ENCODE measurements at places on chromosomes 7 and 10.

- no peak for DNase-seq
Measured at GRCh38 chr10:130658687-130659290, 522.6 kb downstream of the GLRX3 start.

DNA sequence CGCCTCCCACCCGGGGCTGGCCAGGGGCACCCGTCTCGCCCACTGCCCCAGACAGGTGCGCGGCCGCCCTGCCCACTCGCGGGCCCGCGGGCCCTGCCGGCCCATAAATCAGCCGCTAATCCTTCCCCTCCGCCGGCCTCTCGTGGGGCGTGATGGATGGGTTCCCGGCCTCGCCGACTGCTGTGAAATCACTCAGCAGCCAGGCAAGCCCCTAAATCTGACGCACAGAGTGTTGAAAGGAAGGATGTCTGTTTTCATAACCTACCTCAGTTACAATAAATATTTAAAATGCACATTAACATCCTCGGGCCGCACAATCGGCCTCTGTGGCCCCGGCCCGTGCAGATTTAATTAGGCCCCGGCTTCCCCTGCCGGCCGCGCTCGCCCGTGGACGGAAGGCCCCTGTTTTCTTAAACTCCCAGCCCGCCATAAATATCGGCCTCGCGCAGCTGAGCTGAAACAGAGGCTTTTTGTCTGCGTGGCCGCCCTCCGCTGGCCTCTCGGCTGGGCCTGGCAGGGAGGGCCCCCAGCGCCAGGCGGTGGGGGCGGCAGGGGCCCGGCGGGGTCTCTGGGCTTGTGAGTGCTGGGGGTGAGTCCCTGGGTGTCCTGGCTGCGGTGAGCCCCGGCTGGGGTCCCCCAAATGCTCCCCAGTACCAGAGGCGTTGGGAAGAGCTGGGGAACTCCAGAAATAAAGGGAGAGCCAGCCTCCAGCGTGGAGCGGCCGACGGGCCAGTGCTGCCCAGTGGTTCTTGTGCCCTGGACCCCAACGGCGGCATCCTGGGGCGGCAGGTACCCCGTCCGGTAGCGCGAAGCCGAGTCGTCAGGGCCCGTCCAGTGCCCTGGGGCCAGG lies 90.7 kb downstream of the UNCX start:
- DNase-seq = no peak

DNA sequence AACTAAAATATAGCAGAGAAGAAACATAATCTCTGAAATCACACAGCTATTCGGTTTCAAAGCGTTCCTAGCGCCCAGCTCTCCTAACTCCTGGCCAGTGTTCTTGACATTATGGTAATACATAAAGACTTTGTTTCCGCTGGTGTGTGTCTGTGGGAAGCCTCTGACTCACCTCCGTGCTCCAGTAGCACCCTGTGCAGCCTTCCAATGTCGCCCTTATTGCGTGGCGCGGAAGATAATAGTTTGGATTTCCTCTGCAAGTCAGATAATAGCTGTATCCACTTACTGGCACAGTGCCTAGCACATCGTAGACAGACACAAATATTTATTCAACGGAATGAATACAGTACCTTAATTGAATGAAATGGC lies 570 bp downstream of the BMS1 start:
- no peak for DNase-seq

GRCh38 chr10:47173929-47174442 lies 126.0 kb upstream of the GDF10 start:
- no peak for DNase-seq
